ENCODE measurements at places on chromosomes 16 and 17.

GRCh38 chr17:881778-882177 lies 97.8 kb downstream of the NXN start:
- no peak for DNase-seq

DNA sequence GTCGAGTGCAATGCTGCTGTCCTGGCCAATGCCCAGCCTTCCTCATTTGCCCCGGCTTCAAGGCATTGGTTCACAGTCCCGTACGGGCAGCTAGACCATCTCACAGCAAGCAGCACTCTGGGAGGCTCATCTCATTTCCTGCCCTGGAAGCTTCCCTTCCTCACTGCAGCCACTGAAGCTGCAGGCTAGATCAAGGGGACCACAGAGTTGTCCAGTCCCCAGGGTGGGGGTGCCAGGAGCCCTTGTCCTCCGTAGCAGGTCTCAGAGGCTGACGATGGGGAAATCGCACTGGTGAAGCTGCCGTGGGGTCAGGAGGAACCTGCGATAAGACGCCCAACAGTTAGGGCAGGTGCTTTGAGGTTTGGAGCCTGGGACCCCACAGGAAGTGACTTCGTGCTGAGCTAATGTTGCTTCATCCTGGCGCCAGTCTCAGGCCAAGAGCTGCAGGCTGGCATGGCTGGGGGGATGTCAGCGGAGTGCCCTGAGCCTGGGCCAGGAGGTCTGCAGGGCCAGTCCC lies at the start of gene SPNS3:
Gene SPNS3, plus strand, starts transcription at position 426 of the 517 bp plus-strand sequence. Its CDS starts 28 bp downstream, at position 454.
- DNase-seq = peak; percentile 21

DNA sequence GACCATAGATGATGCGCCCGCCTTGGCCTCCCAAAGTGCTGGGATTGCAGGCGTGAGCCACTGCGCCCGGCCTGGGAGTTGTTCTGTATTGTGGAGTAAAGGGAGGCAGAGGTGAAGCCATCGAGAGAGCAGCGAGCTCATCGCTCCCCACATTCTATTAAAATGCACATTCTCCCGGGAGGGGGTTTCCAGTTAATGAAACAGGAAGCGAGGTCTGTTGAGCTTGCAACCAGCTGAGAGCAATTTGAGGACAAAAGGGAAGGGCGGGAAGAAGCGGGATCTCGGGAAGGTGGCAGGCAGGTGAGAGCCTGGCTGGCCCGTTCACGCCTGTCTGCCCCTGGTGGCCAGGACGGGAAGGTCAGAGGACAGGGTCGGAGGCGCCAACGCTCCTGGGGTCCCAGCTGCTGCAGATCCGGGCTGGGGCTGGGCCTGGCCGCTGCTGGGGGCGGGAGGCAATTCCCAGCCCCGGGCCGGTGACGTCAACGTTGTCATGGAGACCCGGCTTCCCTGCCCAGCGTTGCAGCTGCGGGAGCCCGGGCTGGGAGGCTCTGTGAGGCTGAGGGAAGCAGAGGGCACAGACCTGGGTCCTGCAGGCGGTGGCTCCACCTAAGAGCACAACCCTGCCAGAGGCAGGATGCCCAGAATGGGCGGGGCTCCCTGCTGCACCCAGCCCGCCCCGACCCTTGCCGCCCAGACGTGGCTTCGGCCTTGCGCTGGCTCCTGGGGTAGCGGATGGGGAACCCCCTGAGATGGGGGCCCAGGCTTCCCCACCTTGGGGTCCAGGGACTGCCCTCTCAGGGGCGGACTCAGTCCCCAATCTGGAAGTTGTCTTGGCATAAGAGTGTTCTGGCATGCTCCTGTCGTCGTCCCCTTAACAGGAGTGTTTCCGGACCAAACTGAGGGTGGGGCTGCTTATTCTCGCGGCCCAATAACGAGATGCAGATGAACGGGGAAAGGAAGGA lies 48.7 kb upstream of the PLCG2 start:
- peak; percentile 43 for DNase-seq

DNA sequence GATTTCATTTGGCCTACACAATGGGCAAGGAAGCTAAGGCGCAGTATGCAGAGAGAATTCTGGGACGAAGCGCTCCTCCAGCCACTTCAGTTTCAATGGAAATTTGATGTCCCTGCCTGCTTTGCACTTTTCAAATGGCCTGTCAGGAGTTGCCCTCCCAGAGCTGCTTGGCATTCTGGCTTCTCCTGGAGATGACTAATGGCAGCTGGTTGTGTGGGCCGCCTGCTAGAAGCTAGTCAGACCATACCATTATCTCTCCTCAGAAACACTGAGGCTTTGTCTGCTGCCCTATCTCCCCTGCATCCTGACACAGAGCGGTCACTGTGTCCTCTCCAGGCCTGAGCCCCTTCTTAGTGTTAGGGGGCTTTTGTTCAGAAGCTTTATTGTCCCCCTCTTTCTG lies 180.1 kb downstream of the SPECC1 start:
- no peak for DNase-seq

- no peak for DNase-seq
These were observed 36.6 kb upstream of the EMP2 start for GRCh38 chr16:10616756-10617640.

DNA sequence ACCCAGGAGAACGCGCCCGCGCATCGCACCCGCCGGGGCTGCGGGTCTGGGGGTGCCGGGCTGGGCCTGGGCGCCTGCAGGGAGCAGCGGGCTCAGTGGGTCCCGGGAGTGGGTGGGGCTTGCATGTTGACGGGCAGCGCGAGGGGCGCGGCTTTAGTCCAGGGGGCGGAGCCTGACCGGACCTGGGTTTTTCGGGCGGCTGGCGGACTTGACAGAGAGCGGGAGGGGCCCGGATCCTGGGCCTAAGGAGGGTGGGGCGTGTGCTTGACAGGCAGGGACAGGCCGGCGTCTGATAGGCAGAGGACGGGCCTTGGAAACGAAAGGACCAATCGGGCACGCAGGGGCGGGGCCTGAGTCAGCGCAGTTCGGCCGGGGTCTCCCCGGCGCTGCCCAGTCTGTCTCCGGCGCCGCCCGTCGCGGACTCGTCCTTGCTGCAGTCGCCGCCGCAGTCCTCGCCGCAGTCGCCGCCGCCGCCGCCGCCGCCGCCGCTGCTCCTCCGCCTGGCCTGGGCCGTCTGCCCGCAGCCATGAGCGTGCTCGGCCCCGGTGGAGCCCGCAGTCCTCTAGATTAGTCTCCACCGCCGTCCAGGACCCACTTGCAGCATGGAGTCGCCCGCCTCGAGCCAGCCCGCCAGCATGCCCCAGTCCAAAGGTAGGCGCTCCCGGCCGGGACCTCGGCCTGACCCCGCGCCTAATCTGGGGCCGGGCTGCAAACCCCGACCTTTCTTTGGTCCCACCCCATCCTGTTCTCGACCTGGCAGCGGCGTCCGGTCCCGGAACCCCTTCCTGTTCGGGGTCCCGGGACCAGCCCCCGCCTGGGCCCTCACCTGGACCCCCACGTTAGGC lies at the start of gene MAP2K3:
Gene MAP2K3, plus strand, starts transcription at position 393 of the 845 bp plus-strand sequence. Its CDS starts 210 bp downstream, at position 603.
- peak; percentile 95 for DNase-seq

GRCh38 chr16:23448392-23448791 lies 4.6 kb downstream of the COG7 start:
- no peak for DNase-seq

DNA sequence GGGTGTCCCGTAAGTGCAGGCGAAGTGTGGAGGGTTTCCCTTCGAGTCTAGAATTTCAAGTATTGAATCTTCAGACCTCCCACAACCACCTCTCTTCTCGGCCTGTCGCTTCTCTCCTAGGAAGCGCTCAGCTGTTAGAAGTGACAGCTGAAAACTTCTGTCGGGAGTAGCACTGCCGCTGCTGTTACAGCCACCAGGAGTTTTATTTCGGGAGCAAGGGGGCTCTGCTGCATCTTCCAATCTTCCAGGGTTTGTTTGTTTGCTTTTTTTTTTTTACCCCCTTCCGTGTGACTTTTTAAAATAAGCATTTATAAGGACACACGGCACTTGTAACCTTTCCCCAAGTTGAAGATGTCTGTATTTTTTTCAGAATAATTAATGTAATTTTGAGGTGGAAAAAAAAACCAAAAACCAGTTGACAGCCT lies 767 bp downstream of the RPS6KB1 start:
- no peak for DNase-seq

DNA sequence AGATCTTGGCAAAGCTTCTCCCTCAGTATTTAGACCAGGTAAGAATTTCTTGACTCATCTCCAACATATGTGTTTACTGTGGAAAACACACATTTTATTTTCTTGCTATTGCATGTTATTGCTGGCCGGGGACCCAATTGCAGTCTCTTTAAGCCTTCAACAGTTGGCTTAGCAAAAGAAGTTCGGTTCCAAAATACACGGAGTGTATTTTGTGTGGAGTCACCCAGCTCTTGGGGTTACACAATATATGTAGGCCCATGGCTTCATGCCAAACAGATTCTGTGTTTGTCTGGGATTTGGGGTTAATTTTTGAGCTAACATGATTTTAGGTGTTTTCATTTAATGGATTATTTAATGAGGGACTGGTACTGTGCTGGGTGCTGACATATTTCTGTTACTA lies 4.0 kb downstream of the ALDH3A2 start:
- no peak for DNase-seq

DNA sequence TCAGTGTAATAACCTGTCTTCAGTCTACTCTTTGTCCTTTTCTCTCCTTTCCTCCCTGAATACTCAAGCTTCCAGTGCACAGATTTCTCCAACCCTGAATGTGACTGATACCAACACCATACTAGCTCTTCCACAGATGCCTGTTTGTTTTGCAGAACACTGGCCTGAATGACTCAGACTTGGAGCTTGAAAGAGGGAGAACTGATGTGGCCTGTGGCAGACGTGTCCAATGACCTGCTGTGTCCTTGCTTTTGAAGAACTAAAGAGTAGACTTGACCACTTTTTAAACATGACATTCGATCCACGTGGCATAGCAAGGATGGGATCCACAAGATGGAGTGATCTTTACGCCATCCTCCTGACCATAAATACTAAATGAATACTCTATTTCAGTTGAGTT lies 361.0 kb downstream of the WWOX start:
- DNase-seq = no peak

DNA sequence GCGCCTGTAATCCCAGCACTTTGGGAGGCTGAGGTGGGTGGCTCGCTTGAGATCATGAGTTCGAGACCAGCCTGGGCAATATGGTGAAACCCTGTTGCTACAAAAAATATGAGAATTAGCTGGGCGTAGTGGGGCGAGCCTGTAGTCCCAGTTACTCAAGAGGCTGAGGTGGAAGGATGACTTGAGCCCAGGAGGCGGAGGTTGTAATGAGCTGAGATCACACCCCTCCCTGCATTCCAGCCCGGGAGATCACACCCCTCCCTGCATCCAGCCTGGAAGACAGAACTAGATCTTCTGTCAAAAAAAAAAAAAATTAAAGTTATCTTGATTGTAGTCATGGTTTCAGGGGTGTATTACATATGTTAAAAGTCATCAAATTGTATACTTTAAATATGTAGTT lies 26.8 kb upstream of the GLG1 start:
- DNase-seq = no peak

DNA sequence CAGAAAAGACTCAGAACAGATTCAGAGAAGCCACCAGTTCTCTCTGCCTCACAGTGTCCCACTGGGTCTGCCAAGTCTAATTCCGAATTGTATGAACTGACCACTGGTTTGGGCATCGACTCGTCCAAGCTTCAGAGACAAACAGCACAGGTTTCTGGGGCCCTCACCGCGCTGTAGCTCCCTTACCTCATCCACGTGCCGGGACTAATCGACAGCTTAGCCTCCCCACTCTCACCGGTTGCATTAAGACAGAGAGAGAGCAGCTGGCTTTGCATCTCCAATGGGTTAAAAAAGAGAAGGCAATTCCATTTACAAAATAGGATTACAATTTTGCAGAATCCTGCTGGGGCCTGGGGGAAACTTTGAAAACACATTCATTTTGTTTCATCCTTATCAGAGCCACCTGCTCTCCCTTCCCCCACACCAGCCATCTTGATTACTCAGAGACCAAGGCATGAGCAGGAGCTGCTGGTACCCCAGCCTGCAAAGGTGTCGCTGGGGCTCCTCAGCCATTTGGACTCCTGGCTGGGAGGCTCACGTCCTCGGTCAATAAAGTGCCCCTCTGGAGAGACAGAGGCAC lies 95.3 kb upstream of the RPL38 start:
- no peak for DNase-seq

- no peak for DNase-seq
These were observed 76.1 kb downstream of the TNRC6C start for GRCh38 chr17:78034429-78035091.

GRCh38 chr16:53693320-53693719 lies 10.3 kb downstream of the RPGRIP1L start:
- no peak for DNase-seq

- DNase-seq = no peak
These were observed 75.4 kb upstream of the RBL2 start for GRCh38 chr16:53358884-53359283.

DNA sequence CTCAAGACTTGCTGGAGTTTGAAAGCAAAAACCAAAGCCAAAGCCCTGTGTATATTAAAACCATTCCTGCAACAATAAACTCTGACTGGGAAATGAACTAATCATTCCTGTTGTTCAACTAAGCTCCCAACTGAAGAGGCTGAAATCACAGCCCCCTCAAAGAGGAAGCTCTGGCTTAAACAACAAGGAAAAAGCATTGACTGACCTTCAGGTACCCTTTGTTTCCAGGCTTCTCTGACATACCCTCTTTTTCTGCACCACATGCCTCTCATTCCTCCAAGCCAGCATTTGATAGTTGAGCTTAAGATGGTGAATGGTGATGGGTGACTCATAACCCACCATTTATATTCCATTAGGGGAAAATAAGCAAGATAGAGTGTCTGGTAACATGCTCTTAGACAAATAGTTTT lies 470.9 kb upstream of the SOX9 start:
- no peak for DNase-seq

- DNase-seq = peak; percentile 74
These were observed 4.3 kb upstream of the MYL4 start for GRCh38 chr17:47204722-47205418.

DNA sequence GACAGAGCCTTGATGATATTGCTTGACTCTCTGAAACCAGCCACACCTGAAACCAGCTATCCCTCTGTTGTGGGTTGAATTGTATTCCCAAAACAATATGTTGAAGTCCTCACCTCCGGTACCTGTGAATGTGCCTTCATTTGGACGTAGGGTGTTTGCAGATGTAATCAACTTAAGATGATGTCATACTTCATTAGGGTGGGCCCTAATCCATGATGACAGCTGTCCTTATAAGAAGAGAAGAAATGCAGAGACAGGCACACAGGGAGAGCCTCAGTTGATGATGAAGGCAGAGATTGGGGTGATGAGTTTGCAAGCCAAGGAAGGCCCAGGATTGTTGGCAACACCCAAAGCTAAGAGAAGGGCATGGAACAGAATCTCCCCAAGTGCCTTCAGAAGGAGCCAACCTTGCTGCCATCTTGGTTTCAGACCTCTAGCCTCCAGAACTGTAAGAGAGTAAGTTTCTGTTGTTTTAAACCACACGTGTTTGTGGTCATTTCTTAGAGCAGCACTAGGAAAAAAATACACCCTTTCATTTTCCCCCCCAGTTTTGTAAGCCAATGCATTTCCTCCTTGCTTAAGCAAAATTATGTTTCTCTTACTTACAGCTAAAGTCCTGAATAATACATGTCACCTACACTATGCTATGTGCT lies 29.4 kb upstream of the MYH10 start:
- DNase-seq = no peak

Data from stimulated activated effector memory CD8-positive, alpha-beta T cell treated with anti-CD3 and anti-CD28 coated beads, Interleukin-12 subunit alpha, Interleukin-12 subunit beta, amount 100 ng/mL, for 72 hours (primary cell).